Hematopoietic multipotent progenitor cell treated with erythropoietin and hydrocortisone succinate and interleukin-3 and kit ligand, for 17 days (in vitro differentiated cells): ENCODE measurements at places on chromosomes 2 and 18.

DNA sequence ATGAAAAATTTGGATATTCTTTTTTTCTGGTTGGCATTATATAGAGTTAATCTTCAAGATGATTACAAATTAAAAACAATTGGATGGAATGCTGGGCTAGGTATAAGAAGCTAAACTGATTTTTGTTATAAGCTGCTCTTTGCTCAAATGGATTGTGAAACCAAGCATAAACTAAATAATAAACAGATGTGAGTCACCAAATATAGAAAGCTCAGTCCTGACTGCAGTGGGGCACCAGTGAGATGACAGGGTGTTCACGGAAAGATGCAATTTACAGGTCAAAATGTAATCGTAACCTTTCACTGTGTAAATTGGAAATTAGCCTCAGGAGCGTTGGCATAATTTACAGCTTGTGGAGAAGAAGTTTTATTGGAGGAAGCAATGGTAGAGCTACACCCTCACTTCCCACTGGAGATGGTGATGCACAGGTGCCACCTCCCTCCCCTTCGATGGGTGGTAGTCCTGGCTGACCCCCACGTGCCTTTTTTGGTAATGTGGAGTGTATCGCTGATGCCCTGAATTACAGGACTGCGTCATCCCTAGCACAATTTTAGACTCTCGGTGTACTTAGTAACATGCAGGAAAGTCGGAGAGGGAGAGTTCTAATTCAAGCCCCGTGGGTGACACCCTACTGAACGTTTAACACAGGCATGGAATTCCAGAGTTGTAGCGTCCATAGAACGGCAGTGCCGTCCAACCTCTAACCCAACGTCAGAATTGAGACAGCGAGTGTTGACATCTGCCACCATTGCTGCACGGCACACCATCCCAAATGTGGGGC is 73.9 kb upstream of the NFATC1 start:
- DNase-seq = no peak

GRCh38 chr2:182866095-182866460 is 359 bp downstream of the FRZB start:
- no peak for DNase-seq

- DNase-seq = no peak
Observed at GRCh38 chr2:149799013-149799705, 211.6 kb upstream of the MMADHC start.

- DNase-seq = no peak
Observed at GRCh38 chr2:228653884-228654283, 472.4 kb upstream of the SPHKAP start.

DNA sequence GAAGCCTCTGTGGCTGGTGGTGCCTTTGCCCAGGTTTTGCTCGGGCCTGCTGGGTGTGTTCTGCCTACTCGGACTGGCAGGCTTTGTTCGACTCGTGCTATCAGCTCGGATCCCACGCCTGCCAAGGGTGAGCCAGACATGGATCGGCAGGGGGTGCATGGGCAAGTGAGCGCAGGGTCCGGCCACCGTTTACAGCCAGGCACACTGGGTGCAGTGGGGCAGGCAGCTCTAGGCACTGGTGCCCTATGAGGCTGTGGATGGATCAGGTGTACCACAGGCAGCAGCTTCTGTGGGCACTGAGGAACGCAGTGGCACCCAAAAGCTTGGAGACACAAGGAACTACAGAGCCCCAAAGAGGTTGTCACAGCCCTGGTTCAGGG is 25.6 kb downstream of the MARCHF7 start:
- no peak for DNase-seq

DNA sequence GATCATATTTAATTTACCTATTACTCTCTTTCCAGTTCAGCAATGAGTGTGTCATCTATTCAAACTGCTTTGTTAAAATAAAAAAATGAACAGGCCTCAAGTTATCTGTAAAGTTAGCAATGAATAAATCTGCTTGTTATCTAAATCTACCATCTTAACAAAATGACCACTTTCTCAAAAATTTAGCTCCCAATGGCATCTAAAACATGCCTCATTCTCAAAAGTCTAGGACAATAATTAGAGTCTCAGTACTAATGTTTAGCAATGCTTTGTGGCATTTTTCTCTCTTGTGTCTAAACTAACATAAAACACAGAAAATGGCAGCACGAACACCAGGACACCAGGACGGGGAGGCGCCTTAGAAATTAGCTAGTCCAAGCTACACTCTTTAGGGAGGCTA is 3.6 kb upstream of the ASAP2 start:
- no peak for DNase-seq

- DNase-seq = no peak
Observed at GRCh38 chr2:216490061-216490460, 8.6 kb upstream of the RPL37A start.

DNA sequence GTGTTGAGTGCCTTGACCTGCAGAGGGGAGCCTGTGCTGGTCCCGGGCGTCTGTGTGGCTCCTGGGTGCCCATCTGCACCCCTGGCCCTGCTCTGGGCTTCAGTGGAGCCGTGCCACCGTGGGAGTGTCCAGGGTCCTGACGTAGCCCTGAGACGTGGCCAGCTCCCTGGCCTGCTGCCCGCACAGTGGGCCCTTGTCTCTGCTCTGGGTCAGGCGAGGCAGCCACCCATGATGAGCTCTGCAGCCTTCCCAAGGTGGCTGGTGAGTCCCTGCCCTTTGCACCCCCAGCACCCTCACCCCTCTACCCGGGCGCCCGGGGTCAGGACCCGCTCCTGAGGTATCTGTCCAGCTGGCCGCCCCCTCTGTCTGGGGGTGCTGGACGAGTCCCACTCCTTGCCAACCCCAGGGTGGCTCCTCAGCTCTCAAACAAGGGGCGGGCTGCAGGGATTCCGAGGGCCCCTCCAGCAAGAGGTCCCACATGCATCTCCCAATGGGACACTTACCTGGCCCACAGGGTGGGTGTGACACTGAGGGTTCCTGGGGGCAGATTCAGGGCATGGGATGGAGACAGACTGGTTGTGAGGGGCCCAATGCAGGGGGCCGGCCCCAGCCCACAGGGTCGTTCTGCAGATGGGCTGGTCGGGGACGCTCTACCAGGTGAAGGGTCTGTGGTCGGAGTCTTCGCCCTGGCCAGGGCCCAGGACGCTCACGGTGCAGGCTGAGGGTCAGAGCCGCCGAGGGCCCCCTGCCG is 2.4 kb downstream of the NEU4 start:
- DNase-seq = no peak

DNA sequence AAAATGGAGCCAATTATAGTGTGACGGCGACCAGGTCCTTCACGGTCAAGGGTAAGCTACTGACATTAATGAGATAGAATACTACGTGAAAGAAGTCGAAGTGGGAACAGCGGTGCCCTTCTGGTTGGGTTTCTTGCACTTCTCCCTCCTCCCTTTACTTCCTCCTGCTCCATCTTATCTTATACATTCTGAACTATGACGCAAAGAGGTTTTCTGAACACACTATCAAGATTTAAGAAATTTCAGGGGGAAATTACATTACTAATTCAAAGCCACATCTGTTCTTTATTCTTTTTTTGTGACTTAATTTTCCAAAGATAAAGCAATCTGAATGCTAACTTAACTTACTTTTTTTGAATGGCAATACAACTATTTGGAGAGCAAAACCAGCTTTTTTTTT is 14.8 kb upstream of the IL18R1 start:
- no peak for DNase-seq

GRCh38 chr2:121810959-121811853 is 55.8 kb downstream of the TSN start:
- DNase-seq = no peak

GRCh38 chr2:176285321-176285720 is 16.1 kb downstream of the MTX2 start:
- no peak for DNase-seq

- DNase-seq = no peak
Observed at GRCh38 chr18:25862881-25863600, 227.4 kb downstream of the SS18 start.

GRCh38 chr18:4391859-4392258 is 63.2 kb downstream of the DLGAP1 start:
- no peak for DNase-seq

DNA sequence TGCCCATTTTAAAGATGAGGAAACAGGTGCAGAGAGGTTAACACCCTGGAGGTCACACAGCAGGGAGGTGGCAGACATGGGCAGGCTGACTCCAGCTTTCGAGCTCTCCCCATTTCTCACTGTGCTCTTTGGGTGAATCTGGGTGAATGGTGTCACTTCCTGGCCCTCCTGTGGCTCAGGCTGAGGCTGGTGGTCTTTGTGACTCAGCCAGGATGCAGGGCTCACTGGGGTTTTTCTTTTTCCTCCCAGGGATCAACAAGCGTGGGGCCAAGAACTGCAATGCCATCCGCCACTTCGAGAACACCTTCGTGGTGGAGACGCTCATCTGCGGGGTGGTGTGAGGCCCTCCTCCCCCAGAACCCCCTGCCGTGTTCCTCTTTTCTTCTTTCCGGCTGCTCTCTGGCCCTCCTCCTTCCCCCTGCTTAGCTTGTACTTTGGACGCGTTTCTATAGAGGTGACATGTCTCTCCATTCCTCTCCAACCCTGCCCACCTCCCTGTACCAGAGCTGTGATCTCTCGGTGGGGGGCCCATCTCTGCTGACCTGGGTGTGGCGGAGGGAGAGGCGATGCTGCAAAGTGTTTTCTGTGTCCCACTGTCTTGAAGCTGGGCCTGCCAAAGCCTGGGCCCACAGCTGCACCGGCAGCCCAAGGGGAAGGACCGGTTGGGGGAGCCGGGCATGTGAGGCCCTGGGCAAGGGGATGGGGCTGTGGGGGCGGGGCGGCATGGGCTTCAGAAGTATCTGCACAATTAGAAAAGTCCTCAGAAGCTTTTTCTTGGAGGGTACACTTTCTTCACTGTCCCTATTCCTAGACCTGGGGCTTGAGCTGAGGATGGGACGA is 13.2 kb downstream of the ITM2C start:
- no peak for DNase-seq

DNA sequence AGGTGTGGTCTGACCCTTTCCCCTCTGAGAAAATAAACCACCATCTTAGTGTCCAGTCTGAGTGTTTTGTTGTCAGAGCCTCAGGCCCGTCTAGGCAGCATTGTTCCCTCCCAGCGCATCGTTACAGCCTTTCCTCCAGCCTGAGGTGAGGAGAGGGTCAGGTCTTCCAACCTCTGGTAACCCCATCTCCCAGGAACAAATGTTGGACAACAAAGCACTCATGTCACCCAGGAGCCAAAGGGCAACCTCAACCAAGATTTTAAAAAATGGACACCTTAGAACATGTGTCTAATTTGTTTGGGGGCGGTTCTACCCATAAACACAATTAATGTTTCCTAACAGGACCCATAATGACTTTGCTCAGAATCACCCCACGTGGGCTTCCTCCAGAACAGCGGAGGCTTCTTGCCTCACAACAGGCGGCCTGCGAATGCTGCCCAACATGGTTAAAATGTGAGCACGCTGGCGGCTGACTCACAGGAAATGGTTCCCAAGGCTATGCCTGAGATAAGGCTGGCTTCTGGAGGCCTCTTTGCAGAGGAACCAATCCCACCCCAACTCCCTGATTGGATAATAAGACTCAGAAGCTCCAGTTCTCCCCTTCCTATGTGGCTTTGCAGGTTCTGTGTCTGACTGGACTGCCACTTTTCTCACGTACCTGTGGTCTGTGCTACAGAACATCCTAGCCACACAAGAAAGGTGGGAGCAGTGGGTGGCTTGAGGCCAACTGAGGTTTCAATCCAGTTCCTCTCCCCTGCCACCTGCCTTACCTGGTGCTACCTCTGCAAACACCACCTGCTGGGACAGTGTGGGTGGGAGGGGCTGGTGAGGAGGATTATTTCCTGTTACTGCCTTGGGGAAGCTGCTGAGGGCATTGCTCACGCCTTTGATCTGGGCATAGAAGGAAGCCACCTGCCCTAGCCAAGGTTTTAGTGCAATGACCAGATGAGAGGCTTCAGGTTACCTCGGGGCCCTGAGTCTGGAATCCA is 108.8 kb downstream of the B3GNT2 start:
- DNase-seq = peak; percentile 55

GRCh38 chr18:76721207-76721996 is 101.0 kb upstream of the ZNF236 start:
- no peak for DNase-seq

DNA sequence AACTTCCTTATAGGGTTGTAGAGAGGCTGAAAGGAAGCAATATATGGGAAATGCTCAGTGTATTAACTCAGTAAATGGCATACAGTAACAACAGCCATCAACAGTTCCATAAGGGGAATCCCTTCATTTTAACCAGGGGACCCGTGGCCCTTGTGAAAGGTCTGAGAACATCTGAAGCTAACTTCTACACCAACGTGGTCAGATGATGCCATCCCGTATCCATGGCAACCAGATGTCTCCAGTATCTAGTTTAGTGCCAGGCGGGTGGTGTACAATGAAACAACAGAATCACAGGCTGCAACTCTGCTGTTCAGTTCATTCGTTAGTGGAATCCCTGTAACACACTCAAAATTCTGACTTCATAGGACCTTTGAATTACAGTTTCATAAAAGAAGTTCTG is 162.3 kb downstream of the TGIF1 start:
- peak; percentile 67 for DNase-seq

DNA sequence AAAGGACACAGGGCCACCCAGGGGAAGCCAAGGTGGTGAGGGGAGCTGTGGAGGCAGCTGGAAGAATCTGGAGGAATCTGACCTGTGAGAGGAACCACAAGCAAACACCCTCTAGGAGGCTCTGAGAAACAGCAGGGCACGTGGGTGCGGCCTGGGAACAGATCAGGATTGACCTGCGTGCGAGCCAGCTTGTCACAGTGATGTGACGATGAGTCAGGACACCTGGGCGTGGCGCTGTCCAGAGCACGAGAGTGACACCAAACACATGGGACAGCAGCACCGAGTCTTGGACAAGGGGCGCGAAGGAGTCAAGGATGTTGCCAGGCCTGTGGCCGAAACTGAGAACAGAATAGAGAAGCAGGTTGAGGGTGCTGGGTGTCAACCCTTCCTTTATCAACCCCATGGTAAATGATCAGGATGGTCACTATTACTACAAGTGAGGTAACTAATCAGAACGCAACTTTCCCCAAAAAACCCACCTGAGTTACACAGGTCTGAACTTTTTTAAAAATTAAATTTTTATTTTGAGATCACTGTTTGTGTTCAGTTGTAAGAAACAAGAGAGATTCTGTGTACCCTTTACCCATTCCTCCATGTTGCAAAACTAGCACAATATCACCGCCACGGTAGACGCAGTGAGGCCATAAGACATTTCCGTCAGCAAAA is 637 bp upstream of the SFT2D3 start:
- DNase-seq = peak; percentile 62

DNA sequence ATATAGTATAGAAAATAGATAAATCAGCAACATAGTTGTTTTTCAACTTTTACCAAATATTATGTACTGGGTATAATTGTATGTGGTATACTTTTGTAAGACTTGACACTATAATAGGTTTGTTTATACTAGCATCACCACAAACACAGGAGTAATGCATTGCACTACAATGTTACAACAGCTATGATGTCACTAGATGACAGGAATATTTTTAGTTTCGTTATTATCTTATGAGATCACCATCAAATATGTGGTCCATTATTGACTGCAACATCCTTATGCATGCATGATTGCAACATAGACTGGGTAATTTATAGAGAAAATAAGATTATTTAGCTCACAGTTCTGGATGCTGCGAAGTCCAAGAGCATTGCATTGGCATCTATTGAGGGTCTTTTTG is 678.4 kb upstream of the ZNF804A start:
- no peak for DNase-seq
